SHP77 treated with DMSO at 0.1 percent for 48 hours (cell line): ENCODE measurements at places on chromosomes 2 and 18.

DNA sequence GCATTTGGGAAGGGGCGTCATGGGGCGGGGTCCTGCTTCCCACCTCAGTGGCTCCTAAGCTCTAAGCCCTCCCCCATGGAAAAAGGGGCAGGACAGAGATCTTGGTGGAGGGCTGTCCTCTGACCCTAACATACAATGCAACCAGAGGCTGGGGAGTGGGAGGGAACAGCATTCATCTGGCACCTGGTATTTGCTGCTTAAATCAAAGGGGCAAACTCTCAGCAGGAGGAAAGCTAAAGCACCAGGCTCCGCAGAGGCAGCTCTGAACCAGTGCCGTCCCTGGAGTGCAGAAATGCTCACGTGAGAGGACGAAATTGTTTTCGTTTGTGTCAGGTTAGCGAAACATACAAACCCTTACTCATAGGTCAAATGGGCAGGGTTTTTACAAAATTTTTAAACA lies 92.7 kb upstream of the PXDN start:
- no peak for DNase-seq

- DNase-seq, result no peak
Measured at GRCh38 chr2:56671973-56672569, 488.3 kb downstream of the CCDC85A start.

GRCh38 chr18:46069524-46069923 lies 2.5 kb downstream of the PSTPIP2 start:
- no peak for DNase-seq

- peak; percentile 31 for DNase-seq
Measured at GRCh38 chr18:1392865-1393734, 488.4 kb downstream of the ADCYAP1 start.

- no peak for DNase-seq
Measured at GRCh38 chr2:47155091-47155876, at the start of gene STPG4. TSS of gene STPG4 (minus strand) at chr2:47155308. CDS start at chr2:47155251, 57 bp downstream.

- DNase-seq, result peak; percentile 63
Measured at GRCh38 chr2:218979846-218980734, 4.9 kb downstream of the FEV start.
